Osteocyte (in vitro differentiated cells): ENCODE measurements at places on chromosomes 16 and 17. TPM values are rescaled to one million over a fixed set of nuclear protein-coding genes. Genes with fewer than 3 reads are reported as not detected.

GRCh38 chr17:17669580-17670235, 11.6 kb upstream of the RAI1 start:
- no peaks in the 10 kb centered on the region for H3K27me3 ChIP-seq
- H3K36me3 ChIP-seq, result no peaks in the 10 kb centered on the region
- DNase-seq, result no peak
- H3K4me3 ChIP-seq, result no peak overlapping the region
- H3K27ac ChIP-seq, result no peak overlapping the region
- peaks cover 10% of the 10 kb centered on the region for H3K4me1 ChIP-seq

- DNase-seq, result no peak
- H3K27ac ChIP-seq, result no peak overlapping the region
- no peaks in the 10 kb centered on the region for H3K36me3 ChIP-seq
- peaks cover 2% of the 10 kb centered on the region for H3K4me1 ChIP-seq
- no peak overlapping the region for H3K4me3 ChIP-seq
These were observed 45.1 kb downstream of the AHSP start for GRCh38 chr16:31572821-31573220.

GRCh38 chr16:84841787-84842300, 22.1 kb downstream of the CRISPLD2 start:
- H3K27me3 ChIP-seq, result no peaks in the 10 kb centered on the region
- no peak overlapping the region for H3K4me3 ChIP-seq
- H3K4me1 ChIP-seq, result peaks cover 68% of the 10 kb centered on the region
- no peaks in the 10 kb centered on the region for H3K36me3 ChIP-seq
- no peak overlapping the region for H3K27ac ChIP-seq

DNA sequence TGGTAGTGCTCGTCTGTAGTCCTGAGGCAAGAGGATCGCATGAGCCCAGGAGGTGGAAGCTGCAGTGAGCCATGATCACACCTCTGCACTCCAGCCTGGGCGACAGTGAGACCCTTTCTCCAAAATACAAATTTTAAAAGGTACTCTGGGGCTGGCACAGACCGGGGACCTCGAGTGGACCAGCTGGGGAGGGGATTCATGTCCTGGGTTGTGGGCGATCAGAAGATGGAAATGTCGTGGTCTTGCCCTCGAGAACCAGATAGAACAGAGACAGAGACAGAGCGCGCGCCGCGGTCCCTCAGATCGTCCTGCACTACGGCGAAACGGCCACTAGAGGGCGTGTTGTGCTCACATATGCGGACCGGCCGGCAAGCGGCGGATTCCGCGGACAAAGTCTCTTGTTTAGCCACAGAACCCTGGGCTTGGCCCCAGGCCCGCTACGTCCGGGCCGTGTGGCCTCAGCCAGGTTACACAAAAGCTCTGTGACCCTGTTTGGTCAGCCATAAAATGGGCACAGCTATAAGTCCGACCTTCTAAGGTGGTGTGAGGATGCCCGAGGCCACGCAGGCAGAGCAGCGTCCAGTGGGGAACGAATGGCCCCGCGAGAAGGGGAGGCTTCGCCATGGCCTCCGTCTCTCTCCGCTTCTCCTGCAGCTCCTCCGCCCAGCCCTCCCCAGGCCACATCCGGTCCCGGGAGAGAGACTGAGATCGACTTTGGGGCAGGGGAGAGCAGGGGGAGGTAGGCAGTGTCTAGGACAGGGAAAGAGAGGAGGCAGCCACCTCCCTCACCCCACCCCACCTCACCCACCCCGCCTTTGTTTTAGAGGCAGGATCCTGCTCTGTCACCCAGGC, 14.6 kb upstream of the SBK1 start:
- peak overlapping the region; percentile 59 for H3K27ac ChIP-seq
- no peaks in the 10 kb centered on the region for H3K36me3 ChIP-seq
- DNase-seq, result peak; percentile 95
- H3K4me3 ChIP-seq, result peak overlapping the region; percentile 73

FBXW10B gene
- 0.40 TPM in 1 of 2 replicates, not detected in the other for total RNA-seq

DLX4 gene
- total RNA-seq, result not detected in 2 replicates

GRCh38 chr17:41786227-41787020, at the start of gene JUP:
Gene JUP (minus strand): TSS chr17:41786711. CDS start chr17:41771854, 14,857 bp downstream.
- DNase-seq, result peak; percentile 100
- peaks cover 4% of the 10 kb centered on the region for H3K27me3 ChIP-seq
- H3K27ac ChIP-seq, result no peak within 1 kb of the TSS

GRCh38 chr17:79113699-79114457, 39.3 kb downstream of the ENGASE start:
- peaks cover 2% of the 10 kb centered on the region for H3K4me1 ChIP-seq
- peaks cover 13% of the 10 kb centered on the region for H3K27me3 ChIP-seq
- H3K36me3 ChIP-seq, result no peaks in the 10 kb centered on the region
- no peak overlapping the region for H3K27ac ChIP-seq

GRCh38 chr16:2706611-2707311, 13.3 kb downstream of the PRSS27 start:
- no peak overlapping the region for H3K27ac ChIP-seq
- peaks cover 4% of the 10 kb centered on the region for H3K36me3 ChIP-seq
- no peak for DNase-seq
- no peaks in the 10 kb centered on the region for H3K4me1 ChIP-seq

DNA sequence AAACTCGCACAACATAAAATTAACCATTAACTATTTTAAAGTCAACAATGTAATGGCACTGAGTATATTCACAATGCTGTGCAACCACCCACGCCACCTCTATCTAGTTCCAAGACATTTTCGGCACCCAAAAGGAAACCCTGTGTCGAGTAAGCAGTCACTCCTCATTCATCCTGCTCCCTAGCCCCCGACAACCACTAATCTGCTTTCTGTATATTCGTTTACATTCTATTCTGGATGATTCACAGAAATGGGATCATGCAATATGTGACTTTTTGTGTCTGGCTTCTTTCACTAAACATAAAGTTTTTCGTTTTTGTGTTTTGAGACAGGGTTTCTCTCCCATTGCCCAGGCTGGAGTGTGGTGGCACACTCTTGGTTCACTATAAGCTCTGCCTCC, 42.2 kb upstream of the HAPSTR1 start:
- H3K36me3 ChIP-seq, result no peaks in the 10 kb centered on the region
- no peak for DNase-seq
- no peaks in the 10 kb centered on the region for H3K27me3 ChIP-seq
- H3K4me3 ChIP-seq, result no peak overlapping the region
- H3K27ac ChIP-seq, result peak overlapping the region; percentile 86

- no peak overlapping the region for H3K27ac ChIP-seq
- H3K4me3 ChIP-seq, result no peak overlapping the region
- H3K4me1 ChIP-seq, result no peaks in the 10 kb centered on the region
- H3K27me3 ChIP-seq, result peaks cover 6% of the 10 kb centered on the region
- H3K36me3 ChIP-seq, result no peaks in the 10 kb centered on the region
- no peak for DNase-seq
These were observed 254.3 kb downstream of the WWOX start for GRCh38 chr16:78353640-78354275.

GRCh38 chr17:44200478-44201155, 933 bp upstream of the ATXN7L3 start:
- peaks cover 5% of the 10 kb centered on the region for H3K36me3 ChIP-seq
- H3K4me1 ChIP-seq, result peaks cover 31% of the 10 kb centered on the region
- H3K4me3 ChIP-seq, result peak overlapping the region; percentile 85
- peak overlapping the region; percentile 94 for H3K27ac ChIP-seq
- H3K27me3 ChIP-seq, result no peaks in the 10 kb centered on the region
- no peak for DNase-seq

GRCh38 chr17:51941272-51941671, 217.2 kb downstream of the CA10 start:
- DNase-seq, result no peak
- H3K36me3 ChIP-seq, result no peaks in the 10 kb centered on the region
- no peak overlapping the region for H3K4me3 ChIP-seq
- no peaks in the 10 kb centered on the region for H3K4me1 ChIP-seq

DNA sequence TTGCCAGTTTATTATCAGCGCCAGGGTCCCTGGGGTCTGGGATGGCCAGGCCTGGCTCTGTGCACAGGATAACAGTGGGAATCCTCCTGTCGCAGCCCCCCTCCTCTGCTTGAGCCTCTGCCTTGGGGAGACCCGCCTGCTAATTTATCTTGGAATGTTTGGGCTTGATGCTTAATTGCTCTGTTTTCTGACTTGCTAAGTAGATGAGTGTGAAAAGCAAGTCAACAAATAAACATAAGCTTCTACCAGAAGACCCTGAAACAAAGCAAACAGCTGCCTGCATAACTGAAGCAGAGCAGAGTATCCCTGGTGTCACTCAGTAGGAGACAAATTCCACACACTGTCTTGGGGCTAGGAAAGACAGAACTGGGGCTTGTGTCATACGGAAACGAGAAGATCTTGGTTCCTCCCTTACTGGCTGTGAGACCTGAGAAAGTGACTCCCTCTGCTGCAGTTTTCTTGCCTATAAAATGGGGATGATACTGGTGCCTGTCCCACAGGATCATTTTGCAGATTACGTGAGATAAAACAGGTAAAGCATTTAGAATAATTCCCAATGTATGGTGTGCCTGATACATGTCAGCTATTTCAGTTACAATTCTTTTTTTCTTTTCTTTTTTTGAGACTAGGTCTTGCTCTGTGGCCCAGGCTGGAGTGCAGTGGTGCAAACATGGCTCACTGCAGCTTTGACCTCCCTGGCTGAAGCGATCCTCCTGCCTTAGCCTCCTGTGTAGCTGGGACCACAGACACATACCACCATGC, 44.8 kb upstream of the IRX3 start:
- H3K4me1 ChIP-seq, result no peaks in the 10 kb centered on the region
- H3K4me3 ChIP-seq, result no peak overlapping the region
- H3K27ac ChIP-seq, result no peak overlapping the region

- peaks cover under 1% of the 10 kb centered on the region for H3K4me1 ChIP-seq
- no peaks in the 10 kb centered on the region for H3K27me3 ChIP-seq
- no peak overlapping the region for H3K27ac ChIP-seq
These were observed 16.7 kb downstream of the ZBTB4 start for GRCh38 chr17:7462474-7463371.

ASPHD1 gene
- 1.0 and 1.2 TPM in 2 replicates for total RNA-seq

WFDC1 gene
- total RNA-seq, result 0.24 TPM in 2 replicates

DNA sequence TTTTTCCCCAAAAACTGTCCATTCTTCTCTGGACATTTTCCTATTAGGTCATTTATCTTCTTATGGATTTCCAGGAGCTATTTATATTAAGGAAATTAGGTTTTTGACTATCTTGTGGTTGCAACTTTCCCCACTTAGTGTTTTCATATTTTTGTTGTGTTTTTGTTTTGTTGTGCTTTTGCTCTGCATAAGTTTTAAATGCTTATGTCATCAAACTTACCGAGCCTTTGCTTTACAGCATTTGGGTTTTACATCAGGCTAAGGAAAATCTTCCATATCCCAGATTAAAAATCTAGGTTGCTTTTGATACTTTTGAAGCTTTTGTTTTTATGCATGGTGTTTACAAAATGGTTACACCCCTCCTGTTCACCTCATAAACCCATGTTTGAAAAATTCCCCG, 27.5 kb downstream of the MAF start:
- peaks cover 7% of the 10 kb centered on the region for H3K27me3 ChIP-seq
- H3K4me3 ChIP-seq, result no peak overlapping the region
- H3K36me3 ChIP-seq, result no peaks in the 10 kb centered on the region
- no peak overlapping the region for H3K27ac ChIP-seq

DNA sequence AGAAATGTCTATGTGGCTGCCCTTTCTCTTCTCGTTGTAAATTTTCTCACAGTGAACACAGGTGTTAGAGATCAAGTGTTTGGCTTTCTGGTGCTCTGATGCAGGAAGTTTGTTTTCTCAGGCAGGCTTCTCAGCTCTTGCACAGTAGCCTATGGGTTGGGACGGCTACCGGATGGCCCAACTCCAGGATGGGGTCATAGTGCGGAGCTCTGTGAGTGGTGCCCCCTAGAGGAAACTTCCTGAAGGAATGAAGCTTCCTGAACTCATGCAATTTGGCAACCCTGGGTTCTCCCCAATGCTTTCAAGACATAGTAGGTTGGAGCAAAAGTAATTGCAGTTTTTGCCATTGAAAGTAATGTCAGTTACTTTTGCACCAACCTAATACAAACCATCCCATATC, 407.5 kb upstream of the HSBP1 start:
- H3K27me3 ChIP-seq, result no peaks in the 10 kb centered on the region
- H3K27ac ChIP-seq, result no peak overlapping the region
- H3K36me3 ChIP-seq, result no peaks in the 10 kb centered on the region

GRCh38 chr16:46712911-46713310, 23.5 kb downstream of the ORC6 start:
- no peak overlapping the region for H3K4me3 ChIP-seq
- no peak for DNase-seq
- no peaks in the 10 kb centered on the region for H3K36me3 ChIP-seq
- H3K4me1 ChIP-seq, result no peaks in the 10 kb centered on the region
- H3K27ac ChIP-seq, result no peak overlapping the region

DNA sequence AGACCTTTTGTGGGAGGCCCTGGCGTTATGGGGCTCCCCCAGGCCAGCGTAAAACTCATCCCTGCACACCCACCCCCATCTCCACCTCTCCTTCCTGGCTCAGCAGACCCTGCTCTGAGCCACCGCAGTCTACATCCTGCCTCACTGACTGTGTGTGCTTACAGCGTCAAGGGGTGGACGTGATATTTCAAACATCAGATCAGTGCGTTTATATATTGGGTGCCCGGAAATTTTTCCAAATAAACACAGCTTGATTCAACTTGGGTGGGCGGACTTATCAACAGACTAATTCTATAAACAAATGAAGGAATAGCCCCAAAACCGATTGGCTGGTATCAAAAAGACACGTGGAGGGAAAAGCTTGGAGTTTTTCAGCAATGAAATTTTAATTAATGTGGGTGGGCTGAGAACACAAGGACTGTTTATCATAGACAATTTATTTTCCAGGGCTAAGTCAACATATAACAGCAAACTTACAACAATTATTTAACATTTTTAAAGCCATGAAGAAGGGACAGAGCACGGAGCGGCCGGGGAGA, at the start of gene FOXL1:
FOXL1 (plus strand) TSS at position 489 of the 539 bp plus-strand sequence. CDS start 175 bp downstream, outside the sequence.
- peaks cover 83% of the 10 kb centered on the region for H3K4me1 ChIP-seq
- peaks cover 22% of the 10 kb centered on the region for H3K36me3 ChIP-seq
- H3K4me3 ChIP-seq, result peak within 1 kb of the TSS; percentile 98
- no peak for DNase-seq
- H3K27ac ChIP-seq, result peak within 1 kb of the TSS; percentile 100

DNA sequence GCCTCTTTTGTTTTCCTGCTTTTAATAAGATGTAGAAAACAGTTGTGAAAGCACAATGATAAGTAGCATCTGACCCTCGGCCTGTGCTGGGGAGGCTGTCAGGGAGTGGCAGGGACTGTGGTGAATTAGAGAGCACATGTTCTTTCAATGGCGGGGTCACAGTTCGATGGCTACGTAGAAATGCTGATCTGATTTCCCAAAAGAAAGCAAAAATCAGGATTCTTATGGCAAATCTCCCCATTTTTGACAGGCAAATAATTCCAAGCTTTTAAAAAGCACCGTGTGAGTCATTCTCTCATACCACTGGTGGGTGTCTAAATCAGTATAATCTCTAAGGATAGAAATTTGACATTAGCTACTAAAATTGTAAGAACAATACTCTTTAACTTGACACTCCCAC, 4.2 kb upstream of the MAPK7 start:
- peaks cover 31% of the 10 kb centered on the region for H3K4me1 ChIP-seq
- no peaks in the 10 kb centered on the region for H3K36me3 ChIP-seq

GRCh38 chr16:20681821-20682760, 15.4 kb downstream of the ACSM1 start:
- no peak overlapping the region for H3K27ac ChIP-seq
- no peaks in the 10 kb centered on the region for H3K36me3 ChIP-seq
- H3K4me1 ChIP-seq, result no peaks in the 10 kb centered on the region
- peaks cover 2% of the 10 kb centered on the region for H3K27me3 ChIP-seq
- no peak for DNase-seq
